CD4-positive, alpha-beta memory T cell (primary cell): ENCODE measurements at places on chromosomes 11 and 22. TPM values are rescaled to one million over a fixed set of nuclear protein-coding genes. Genes with fewer than 3 reads are reported as not detected.

The LAYN gene
- total RNA-seq: not detected

GRCh38 chr11:5258543-5259262 lies 4.1 kb upstream of the HBG2 start:
- no peak for DNase-seq

GRCh38 chr22:24992946-24993345 lies 40.4 kb downstream of the KIAA1671 start:
- no peak for DNase-seq

The PTPRCAP gene
- 228 TPM for total RNA-seq

The B4GAT1 gene
- 9.8 TPM for total RNA-seq

The TRPC6 gene
- total RNA-seq: not detected

DNA sequence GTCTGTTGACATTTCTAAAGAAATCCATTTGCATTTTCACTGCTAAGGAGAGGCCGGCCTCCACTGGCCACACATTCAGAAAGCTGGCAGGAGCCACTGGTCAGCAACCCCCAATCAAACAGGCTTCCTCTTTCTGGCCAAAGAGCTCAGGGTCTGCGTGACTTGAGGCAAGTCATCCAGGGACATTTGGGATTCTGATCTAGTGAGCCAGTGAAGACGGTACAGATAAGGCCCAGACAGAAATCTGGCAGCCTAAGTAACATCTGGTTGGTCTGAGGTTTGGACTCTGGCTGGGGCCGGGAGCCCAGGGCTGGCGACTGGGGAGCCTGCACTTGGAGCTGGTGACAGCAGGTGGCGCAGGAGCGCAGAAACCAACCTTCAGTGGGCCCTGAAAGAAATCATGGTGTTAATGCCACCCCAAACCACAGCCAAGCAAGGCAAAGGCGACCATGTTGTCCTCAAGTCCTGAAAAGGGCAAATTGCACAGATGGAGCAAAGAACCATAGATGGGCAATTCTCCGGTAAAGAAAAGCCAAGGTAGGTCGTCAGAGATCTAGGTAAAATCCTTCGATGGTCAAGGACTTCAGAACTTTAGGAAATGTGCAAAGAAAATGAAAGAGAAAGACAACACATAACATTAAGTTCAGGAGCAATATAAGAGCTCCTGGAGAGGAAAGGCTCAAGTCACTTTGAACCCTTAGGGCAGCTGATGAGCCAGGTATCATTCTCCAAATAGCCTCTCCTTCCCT lies 99.4 kb upstream of the BLID start:
- no peak for DNase-seq

The APOL4 gene
- total RNA-seq: not detected

The APOBEC3C gene
- 42.4 TPM for total RNA-seq

DNA sequence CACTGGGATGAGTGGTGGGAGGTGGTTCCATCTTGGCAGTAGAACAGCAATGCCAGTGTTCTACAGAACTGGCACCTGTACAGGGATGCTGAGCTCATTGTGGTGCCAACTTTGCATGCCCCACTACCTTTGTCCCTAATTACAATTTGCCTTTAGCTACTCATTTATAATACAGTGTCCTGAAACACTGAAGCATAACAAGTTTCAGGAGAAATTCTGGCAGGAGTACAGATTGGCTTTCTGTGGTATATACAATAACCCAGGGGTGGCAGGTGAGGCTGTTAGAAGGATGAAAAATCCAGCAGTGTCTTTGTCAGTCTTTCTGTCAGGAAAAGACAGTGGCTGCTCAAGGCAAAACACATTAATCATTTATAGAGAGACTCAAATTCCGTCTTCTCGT lies 240.3 kb downstream of the FAM76B start:
- DNase-seq: no peak

The HOATZ gene
- total RNA-seq: not detected

The SPTBN2 gene
- not detected for total RNA-seq

DNA sequence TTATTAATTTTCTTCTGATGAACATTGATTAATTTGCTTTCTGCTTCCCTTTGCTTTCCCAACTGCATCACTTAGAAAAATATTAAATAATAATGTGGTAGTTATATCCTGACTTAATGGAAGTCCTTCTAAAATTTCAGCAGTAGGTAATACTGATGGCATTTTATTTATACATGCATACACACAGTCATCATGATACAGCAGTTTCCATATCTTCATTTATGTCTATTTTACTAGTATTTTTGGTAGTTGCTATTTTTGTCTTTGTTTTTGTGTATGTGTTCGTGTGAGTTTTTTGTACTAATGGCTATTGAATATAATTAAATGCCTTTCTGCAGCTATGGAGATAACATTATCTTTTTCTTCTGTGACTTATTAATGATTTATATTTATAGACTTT lies 484.7 kb upstream of the CNTN5 start:
- no peak for DNase-seq

GRCh38 chr22:30036656-30037055 lies 43.6 kb upstream of the HORMAD2 start:
- DNase-seq: no peak

The SNX32 gene
- 0.42 TPM for total RNA-seq

GRCh38 chr11:22879630-22880029 lies 19.4 kb upstream of the CCDC179 start:
- DNase-seq: no peak

DNA sequence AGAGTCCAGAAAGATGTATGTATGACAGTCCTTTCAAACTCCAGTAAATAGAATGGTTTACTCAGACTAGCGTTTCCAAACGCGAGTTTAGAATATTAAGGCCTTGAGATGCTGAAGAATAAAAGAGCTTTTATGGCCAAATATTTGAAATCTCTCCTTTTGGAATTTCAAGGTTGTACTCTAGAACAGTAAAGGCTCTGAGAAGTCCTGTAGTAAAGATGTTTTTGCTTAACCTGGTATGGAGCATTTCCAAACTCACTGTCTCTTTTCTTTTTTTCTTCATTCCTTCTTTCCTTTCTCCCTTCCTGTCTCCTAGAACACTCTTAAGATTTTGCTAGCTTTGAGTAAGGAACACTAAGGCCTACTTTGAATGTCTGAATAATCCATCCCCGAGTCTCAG lies 91.4 kb upstream of the RAG2 start:
- no peak for DNase-seq

- no peak for DNase-seq
Measured at GRCh38 chr11:85848556-85848955, 6.6 kb upstream of the CCDC83 start.

GRCh38 chr22:20771918-20772625 lies 1.8 kb upstream of the SERPIND1 start:
- no peak for DNase-seq

GRCh38 chr22:28030473-28030872 lies 111.4 kb upstream of the PITPNB start:
- DNase-seq: no peak

GRCh38 chr11:117918366-117919255 lies 10.6 kb downstream of the TMPRSS13 start:
- DNase-seq: no peak

GRCh38 chr22:22935546-22936157 lies 48.0 kb downstream of the IGLL5 start:
- no peak for DNase-seq

DNA sequence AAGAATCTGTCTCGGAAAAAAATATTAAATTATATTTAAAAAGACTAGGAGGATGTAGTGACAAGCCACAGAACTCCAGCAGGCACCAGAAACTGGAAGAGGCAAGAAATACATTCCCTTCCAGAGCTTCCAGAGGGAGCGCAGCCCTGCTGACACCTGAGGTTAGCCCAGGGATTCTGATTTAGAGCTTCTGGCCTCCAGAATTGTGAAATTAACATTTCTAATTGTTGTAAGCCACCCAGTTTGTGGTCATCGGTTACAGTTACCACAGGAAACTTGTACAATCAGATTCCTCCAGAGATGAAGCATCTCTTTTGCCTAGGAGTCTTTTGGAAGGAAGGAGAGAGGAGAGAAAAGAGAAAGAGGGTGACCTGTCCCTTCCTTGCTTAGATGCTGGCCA lies 6.4 kb upstream of the UBASH3B start:
- no peak for DNase-seq

The BTBD18 gene
- total RNA-seq: not detected

DNA sequence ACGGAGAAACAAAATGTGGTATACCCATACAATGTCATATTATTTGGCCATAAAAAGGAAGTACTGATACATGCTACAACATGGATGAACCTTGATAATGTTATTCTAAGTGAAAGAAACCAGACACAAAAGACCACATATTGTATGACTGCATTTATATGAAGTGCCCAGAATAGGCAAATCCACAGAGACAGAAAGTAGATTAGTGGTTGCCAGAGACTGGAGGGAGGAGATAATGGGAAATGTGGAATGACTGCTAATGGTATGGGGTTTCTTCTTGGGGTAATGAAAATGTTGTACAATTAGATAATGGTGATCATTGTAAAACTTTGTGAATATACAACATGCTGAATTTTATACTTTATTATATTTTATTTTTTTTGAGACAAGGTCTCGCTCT lies 5.6 kb upstream of the SLC43A1 start:
- no peak for DNase-seq

GRCh38 chr22:28029201-28029948 lies 110.3 kb upstream of the PITPNB start:
- DNase-seq: no peak

- no peak for DNase-seq
Measured at GRCh38 chr11:63719987-63720386, 38.7 kb downstream of the RTN3 start.

- DNase-seq: no peak
Measured at GRCh38 chr11:73578592-73579185, 19.2 kb downstream of the FAM168A start.

- DNase-seq: no peak
Measured at GRCh38 chr22:20533879-20534265, 26.5 kb downstream of the MED15 start.

DNA sequence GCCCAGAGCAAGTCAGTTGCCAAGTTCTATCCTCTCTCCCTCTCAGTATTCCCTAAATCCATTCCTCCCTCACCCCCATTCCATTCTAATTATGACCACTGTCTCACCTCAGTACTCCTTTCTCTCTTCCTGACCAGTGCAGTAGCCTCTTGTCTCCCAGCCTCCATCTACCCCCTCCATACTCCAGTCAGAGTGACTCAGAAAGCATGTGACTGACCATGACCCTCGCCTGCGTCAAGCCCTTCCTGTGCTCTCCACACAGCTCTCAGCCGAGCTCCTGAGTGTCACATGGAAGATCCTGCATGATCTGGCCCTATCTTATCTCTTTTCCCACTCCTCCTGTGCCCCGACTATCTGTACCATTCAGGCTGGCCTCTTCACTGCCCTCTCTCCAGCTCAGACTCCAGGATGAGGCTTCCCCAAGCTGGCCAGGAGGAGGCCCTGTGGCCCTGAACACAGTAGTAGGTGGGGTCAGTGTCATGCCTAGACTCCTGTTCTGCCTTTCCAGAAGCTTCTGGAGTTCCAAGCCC lies 42.6 kb downstream of the NEU3 start:
- DNase-seq: no peak

- no peak for DNase-seq
Measured at GRCh38 chr11:113375402-113375801, 12.2 kb upstream of the ANKK1 start.

DNA sequence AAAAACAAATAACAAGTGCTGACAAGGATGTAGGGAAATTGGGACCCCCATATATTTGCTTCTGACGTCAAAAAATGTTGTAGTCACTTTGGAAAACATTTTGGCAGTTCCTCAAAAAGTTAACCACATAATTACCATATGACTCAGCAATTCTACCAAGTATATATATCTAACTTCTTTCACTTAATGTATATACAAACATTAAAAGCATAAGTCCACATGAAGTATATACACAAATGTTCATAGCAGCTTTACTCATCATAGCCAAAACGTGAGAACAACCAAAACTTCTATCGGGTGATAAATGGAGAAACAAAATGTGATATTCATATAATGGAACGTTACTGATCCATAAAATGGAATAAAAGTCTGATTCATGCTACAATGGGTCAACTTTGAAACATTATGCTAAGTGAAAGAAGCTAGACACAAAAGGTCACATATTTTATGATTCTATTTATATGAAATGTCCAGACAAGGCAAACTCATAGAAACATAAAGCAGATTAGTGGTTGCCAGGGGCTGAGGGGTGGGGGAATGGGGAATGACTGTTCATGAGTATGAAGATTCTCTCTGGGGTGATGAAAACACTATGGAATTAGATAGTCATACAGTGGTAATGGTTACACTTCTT lies 48.7 kb upstream of the TEAD1 start:
- no peak for DNase-seq

DNA sequence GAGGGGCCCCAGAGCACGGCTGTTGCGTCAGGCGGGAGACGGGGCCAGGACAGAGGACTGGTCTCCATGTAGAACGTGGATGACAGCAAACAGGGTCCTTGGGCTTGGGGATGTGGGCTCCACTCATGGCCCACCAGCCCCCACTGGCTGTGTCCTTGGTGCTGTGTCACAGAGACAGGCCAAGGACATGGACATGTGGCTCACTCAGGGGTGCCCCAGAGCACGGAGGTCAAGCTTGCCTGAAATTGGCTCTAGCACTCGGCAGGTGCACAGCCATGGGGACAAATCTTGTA lies 14.4 kb downstream of the FADS2 start:
- DNase-seq: no peak
